ENCODE measurements at places on chromosomes 2 and 18. TPM values are rescaled to one million over a fixed set of nuclear protein-coding genes. Genes with fewer than 3 reads are reported as not detected.

The COL6A3 gene
- polyA plus RNA-seq, result 964 TPM

The INHBB gene
- polyA plus RNA-seq, result 0.92 TPM

The EN1 gene
- not detected for polyA plus RNA-seq

DNA sequence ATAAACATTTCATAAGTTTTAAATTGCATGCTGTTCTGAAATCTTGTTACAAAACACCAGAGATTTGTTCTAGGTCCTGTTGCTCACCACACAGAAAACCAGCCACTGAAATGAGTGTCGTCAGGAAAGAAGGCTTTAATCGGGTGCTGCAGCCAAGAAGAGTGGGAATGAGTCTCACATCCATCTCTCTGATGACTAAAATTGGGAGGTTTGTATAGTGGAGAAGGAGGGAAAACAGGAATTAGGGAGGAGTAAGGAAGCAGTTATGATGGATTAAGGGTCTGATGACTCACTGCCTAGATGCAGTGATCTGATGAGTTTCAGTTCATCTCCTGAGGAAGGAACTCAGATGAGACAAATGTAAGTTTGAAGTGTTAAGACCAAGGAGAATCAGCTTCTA is 42.1 kb upstream of the GPR39 start:
- DNase-seq, result peak; percentile 44

DNA sequence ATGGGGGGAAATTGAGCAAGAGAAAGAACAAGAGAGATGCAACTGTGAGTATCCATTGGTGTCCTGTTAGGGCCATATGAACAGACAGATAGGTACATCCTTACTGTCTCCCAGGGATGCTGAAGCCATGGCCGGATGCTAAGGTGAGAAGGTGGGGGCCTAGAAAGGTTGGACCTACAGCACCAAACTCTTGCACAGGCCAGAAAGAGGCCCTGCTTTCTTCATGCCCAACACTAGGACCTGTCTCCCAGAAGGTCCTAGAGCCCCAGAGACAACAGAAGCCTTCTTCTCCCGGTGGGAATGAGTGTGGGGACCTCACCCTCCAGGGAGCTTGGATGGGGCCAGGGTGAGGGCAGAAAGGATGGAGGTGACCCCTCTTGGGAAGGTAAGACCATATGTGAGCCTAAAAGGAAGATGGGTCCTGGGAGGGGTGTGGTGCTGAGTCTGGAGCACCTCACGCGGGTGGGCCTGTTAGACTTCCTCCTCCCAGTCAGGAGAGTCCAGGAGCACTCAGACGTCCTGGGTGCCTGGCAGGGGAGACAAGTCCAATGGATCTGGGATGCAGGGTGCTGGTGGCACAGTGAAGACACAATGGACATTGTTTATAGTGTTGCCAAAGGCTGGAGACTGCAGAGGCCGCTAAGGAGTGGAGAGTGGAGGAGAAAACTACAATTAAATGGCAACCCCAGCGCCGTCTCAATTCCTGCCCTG is 265.3 kb downstream of the CYP26B1 start:
- no peak for DNase-seq

- DNase-seq, result no peak
Measured at GRCh38 chr2:224222974-224223373, 178.9 kb downstream of the FAM124B start.

- no peak for DNase-seq
Measured at GRCh38 chr18:1544016-1544415, 639.3 kb downstream of the ADCYAP1 start.

- peak; percentile 58 for DNase-seq
Measured at GRCh38 chr2:177147093-177147694, 65.4 kb upstream of the HNRNPA3 start.

DNA sequence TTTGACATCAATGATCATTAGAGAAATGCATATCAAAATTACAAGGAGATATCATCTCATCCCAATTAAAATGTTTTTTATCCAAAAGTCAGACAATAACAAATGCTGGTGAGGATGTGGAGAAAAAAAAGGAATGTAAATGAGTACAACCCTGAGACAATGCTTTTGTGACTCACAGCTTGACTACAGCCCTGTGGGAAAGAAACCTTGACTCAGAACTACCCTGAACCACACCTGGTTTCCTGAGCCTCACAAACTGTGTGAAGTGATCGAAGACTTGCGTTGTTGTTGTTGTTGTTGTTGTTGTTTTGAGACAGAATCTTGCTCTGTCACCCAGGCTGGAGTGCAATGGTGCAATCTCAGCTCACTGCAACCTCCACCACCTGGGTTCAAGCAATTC is 266.6 kb upstream of the MYT1L start:
- no peak for DNase-seq

Measured in IMR-90 (cell line).